ENCODE measurements at places on chromosomes 1 and 21. TPM values are rescaled to one million over a fixed set of nuclear protein-coding genes. Genes with fewer than 3 reads are reported as not detected.

LCE3E gene
- total RNA-seq: not detected

TMEM200B gene
- 8.6 TPM for total RNA-seq

AK5 gene
- total RNA-seq: 11.2 TPM

LHX8 gene
- total RNA-seq: not detected

SERTAD4 gene
- 9.3 TPM for total RNA-seq

AMY1C gene
- not detected for total RNA-seq

SGIP1 gene
- 108 TPM for total RNA-seq

HSPA6 gene
- total RNA-seq: 105 TPM

SV2A gene
- total RNA-seq: 38.3 TPM

CORT gene
- total RNA-seq: 0.33 TPM

RIPK4 gene
- total RNA-seq: 8.8 TPM

CRTC2 gene
- 8.0 TPM for total RNA-seq

EDARADD gene
- total RNA-seq: 2.9 TPM

TAS1R3 gene
- 0.77 TPM for total RNA-seq

GCSAML gene
- 0.82 TPM for total RNA-seq

FCRL5 gene
- total RNA-seq: not detected

OLFML3 gene
- 89.9 TPM for total RNA-seq

OPTC gene
- 40.7 TPM for total RNA-seq

CFAP45 gene
- not detected for total RNA-seq

KCNK1 gene
- total RNA-seq: 8.7 TPM

ASPM gene
- total RNA-seq: 20.5 TPM

USF1 gene
- total RNA-seq: 69.9 TPM

OR2T11 gene
- total RNA-seq: not detected

PRAMEF26 gene
- total RNA-seq: not detected

RIPPLY3 gene
- total RNA-seq: 0.60 TPM

KRTAP7-1 gene
- total RNA-seq: not detected

PKN2 gene
- total RNA-seq: 93.6 TPM

KRTAP19-8 gene
- total RNA-seq: not detected

GPR61 gene
- 4.8 TPM for total RNA-seq

CYP4A22 gene
- not detected for total RNA-seq

CD1B gene
- total RNA-seq: not detected

SLAMF7 gene
- 0.22 TPM for total RNA-seq

TRIM67 gene
- total RNA-seq: 31.0 TPM

GPX7 gene
- 96.0 TPM for total RNA-seq

CRYBG2 gene
- 1.9 TPM for total RNA-seq

THRAP3 gene
- 103 TPM for total RNA-seq

RIIAD1 gene
- not detected for total RNA-seq

ATAD3A gene
- 12.8 TPM for total RNA-seq

CYP4A11 gene
- not detected for total RNA-seq

LCE6A gene
- total RNA-seq: not detected

LMNA gene
- 201 TPM for total RNA-seq

CD101 gene
- total RNA-seq: 1.5 TPM

PTGER3 gene
- 4.8 TPM for total RNA-seq

RCSD1 gene
- total RNA-seq: 10.9 TPM

ETNK2 gene
- 12.7 TPM for total RNA-seq

CHIA gene
- total RNA-seq: not detected

ABCA4 gene
- total RNA-seq: 113 TPM

KIF14 gene
- 4.3 TPM for total RNA-seq

ANKRD45 gene
- total RNA-seq: 4.9 TPM

NBPF4 gene
- total RNA-seq: not detected

RXFP4 gene
- not detected for total RNA-seq

HAO2 gene
- total RNA-seq: not detected

SYT14 gene
- total RNA-seq: 23.6 TPM

SIPA1L2 gene
- 37.1 TPM for total RNA-seq

All from camera-type eye (tissue), 1 donor.